ENCODE measurements at places on chromosomes 16 and 17. TPM values are rescaled to one million over a fixed set of nuclear protein-coding genes. Genes with fewer than 3 reads are reported as not detected.

- DNase-seq, result no peak
Observed at GRCh38 chr16:64217789-64218535, 903.9 kb downstream of the CDH11 start.

DNA sequence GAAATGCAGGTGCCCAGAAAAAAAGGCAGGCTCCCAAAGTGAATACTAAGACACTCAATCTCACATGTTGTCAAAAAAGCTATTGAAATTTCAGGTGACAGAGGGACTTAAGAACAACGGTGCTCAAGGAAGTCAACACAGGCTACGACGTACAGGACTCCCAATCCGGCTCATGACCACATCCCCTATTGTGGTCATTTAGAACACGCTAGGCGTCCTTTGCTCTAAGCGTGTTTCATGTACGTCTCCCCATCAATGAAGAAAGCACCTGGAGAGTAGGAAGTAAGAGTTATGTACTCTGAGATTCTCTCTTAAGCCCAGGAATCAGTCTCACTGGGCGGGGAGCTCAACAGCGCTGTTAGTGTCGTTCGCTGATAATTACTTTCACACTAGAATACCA, 94.1 kb downstream of the MRM3 start:
- no peak for DNase-seq

PLLP gene
- total RNA-seq, result 25.0 TPM

DNA sequence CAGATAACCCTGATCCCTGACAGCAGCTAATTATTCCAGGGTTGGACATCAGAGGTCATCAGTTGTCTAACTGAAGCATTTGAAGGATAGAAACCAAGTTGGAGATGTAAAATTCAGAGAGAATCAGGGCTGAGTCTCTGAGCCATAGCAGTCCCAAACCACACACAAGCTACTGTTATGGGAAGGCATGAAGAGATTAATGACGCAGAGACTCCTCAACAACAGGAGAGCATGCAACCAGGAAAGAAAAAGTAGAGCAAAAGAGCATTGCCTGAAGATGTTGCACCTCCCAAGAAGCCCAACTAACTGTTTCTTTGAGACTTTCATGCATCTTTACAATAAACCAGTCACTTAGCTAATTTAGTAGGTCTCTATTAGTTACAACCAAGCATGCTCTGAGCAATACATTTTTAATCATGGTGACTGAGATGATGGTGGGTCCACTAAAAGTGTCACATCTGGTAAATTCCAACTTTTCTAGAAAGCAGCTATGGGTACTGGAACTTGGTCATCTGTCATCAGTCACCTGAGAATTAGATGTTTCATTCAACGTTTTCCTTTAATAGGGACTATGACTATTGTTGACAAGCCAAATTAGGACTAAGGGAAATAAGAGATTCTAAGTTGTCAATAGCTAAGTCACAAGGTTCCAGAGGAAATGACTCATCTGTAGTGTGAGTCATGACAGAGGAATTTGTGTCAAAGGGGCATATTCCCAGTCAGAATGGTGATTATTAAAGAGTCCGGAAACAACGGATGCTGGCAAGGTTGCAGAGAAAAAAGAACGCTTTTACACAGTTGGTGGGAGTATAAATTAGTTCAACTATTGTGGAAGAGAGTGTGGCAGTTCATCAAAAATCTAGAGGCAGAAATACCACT, 239.8 kb downstream of the CHD9NB start:
- no peak for DNase-seq

GRCh38 chr17:82396601-82397435, 21.3 kb upstream of the HEXD start:
- no peak for DNase-seq

KRT25 gene
- not detected for total RNA-seq

SULT1A4 gene
- total RNA-seq, result 2.9 TPM

DNA sequence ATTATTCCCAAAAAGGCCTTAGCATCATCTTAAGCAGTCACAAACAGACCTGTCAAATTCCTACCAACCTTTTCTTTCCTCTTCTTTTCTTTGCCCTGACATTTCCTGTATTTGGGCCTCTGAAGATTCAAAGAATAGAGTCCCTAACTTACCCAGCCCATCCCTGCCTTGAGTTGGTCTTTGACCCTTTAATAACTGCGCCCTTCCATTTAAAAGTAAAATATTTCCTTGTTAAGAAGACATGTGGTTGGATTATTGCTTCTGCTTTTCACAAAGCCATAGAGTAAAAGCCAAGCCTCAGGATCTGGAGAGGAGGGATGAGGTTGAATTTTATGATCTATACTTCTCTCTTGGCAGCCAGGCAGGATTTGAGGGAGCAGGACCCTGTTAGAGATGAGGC, 13.2 kb upstream of the CCL23 start:
- DNase-seq, result no peak
